ENCODE measurements at places on chromosomes 5 and 9.
A peak's percentile ranks its signal among the peaks of the same experiment; 100 is the strongest.

DNA sequence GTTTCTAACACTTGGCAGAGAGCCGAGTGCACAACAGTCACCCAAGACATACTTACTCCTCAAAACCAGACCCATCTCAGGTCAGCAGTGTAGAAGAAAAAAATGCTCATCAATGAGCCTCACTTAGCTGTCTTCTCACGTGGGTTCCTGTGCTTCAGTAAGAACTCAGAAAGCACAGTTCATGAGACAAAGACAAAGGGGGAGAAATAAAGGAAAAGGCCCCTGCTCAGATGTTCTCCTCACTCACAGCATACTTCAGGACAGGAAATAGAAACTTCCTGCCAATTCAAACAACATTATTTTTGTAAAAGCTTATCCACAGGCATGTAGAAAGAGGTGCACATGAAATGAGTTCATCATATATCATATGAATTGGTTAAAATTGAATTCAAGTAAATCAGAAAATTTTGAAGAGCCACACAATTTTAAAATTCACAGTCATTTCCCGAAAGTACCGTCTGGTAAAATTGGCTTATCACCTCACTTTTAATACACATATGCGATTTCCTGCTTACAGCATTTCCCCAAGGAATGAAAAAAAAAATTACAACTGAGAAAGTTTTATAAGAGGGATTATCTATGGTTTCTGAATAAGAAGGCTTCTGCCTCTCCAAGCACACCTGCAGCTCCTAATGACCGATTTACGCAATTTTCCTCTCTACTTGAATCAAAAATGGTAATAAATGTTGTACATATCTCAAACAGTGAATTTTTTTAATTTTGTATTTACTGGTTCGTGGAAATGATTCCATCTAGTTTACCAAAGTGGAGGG is 328.3 kb downstream of the TMEM167A start:
- H3K4me1 ChIP-seq: no peaks in the 10 kb centered on the region
- H3K36me3 ChIP-seq: no peaks in the 10 kb centered on the region
- H3K4me3 ChIP-seq: no peak overlapping the region
- no peak overlapping the region for H3K27ac ChIP-seq

DNA sequence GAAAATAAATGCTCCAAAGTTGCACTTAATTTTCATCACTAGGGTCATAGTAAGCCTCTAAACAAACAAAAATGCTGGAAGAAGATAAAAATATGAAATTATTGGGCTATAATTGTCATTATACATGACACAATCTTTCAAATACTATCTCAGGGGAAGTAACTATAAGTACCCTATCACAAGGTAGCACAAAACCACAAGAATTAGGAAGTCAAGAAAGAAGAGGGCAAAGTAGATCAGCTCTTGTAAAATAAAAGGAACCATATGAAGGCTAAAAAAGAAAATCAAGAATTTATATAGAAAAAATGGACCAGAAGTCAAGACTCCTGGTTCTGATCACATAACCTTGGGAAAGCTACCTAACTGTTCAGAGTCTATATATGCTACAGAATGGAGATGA is 48.1 kb downstream of the DIAPH1 start:
- no peak overlapping the region for H3K4me3 ChIP-seq
- peaks cover 30% of the 10 kb centered on the region for H3K36me3 ChIP-seq
- H3K4me1 ChIP-seq: no peaks in the 10 kb centered on the region
- no peaks in the 10 kb centered on the region for H3K27me3 ChIP-seq
- no peak for DNase-seq

GRCh38 chr9:132287256-132287760 is 67.5 kb downstream of the SETX start:
- no peak for DNase-seq
- no peak overlapping the region for H3K27ac ChIP-seq
- H3K36me3 ChIP-seq: peaks cover 22% of the 10 kb centered on the region
- no peaks in the 10 kb centered on the region for H3K4me1 ChIP-seq
- H3K4me3 ChIP-seq: no peak overlapping the region
- H3K27me3 ChIP-seq: no peaks in the 10 kb centered on the region

DNA sequence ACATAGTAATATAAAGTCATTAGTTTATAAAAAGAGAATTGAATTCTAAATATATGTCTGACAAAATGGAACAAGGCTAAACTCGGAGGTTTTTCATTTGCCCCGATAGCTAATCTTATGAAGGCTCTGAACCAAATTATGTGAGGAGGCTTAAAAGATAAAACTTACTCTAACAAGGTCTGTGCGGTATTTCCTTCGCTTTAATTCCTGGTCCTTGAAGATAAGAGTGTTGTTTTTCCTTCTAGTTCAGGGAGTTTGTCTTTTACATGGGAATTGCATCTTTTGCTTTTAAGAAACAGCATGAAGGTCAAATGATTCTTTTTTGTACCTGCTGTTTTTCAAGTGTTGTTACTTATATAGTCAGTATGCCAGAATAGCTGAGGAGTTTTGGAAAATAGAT is 68.2 kb downstream of the UBE2QL1 start:
- DNase-seq: no peak
- no peaks in the 10 kb centered on the region for H3K4me1 ChIP-seq
- no peak overlapping the region for H3K27ac ChIP-seq
- no peaks in the 10 kb centered on the region for H3K36me3 ChIP-seq

DNA sequence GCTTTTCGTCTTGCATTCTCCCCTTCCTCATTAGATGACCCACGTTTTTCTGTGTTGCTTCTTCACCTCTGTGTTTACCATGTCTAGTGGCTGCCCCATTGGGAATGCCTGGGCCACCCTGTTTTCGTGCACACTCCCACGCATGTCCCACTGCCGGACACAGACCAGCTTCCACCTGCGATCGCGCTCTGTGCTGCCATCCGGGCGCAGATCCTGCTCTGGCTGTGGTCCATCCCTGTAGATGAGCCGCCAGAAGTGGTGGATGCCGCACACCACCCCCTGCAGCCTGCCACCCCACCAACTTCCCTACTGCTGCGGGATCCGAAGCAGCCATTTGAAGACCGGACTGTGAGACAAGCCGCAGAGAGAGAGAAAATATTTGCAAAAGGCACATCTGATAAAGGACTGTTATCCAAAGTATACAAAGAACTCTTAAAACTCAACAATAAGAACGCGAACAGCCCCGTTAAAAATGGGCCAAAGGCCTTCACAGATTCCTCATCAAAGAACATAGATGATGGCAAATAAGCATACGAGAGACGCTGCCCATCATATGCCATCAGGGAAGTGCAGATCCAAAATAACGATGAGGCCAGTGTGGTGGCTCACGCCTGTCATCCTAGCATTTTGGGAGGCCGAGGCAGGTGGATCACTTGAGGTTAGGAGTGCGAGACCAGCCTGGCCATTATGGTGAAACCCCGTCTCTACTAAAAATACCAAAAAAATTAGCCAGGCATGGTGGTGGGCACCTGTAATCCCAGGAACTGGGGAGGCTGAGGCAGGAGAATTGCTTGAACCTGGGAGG is 163.7 kb downstream of the COL23A1 start:
- H3K27ac ChIP-seq: no peak overlapping the region
- H3K4me1 ChIP-seq: peaks cover 2% of the 10 kb centered on the region
- DNase-seq: no peak
- no peaks in the 10 kb centered on the region for H3K27me3 ChIP-seq
- no peak overlapping the region for H3K4me3 ChIP-seq

GRCh38 chr5:141787376-141787775 is 90.8 kb downstream of the PCDH1 start:
- peaks cover 7% of the 10 kb centered on the region for H3K4me1 ChIP-seq
- no peak for DNase-seq
- no peak overlapping the region for H3K4me3 ChIP-seq
- no peak overlapping the region for H3K27ac ChIP-seq

DNA sequence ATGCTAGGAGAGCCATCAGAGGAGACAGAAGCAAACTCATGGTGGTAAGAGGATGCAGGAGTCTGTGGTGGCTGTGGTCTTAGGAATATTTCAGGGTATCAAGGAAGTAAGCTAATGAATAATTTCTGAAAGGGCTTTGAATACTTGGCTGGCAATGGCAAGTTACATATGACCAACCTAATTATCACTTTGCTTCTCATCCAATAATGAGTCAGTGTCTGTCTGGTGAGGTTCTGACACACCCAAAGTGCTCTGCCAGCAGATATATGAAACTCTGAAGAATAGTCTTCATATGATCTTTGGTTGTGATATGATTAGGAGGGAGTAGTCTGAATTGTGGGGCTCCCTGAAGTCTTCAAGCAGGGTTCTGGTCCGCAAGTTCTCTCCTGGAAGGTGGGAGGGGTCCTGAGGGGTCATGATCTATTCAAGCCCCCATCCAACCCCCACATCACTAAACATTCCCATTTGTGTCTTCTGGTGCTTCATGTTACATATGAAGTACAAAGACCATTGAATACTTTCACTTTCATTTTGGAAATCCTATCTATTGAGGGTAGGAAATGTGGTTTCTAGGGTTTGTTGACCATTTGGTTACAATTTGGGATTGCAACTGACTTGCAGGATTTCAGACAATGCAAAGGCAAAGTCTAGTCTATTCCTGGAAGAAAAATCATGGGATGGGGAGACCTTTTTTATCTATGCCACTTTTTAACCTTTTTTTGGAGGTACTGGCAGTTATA is 199.9 kb upstream of the CDKN2B start:
- H3K4me1 ChIP-seq: peaks cover 46% of the 10 kb centered on the region
- H3K27ac ChIP-seq: peak overlapping the region; percentile 86
- DNase-seq: no peak
- H3K4me3 ChIP-seq: peak overlapping the region; percentile 23
- H3K36me3 ChIP-seq: no peaks in the 10 kb centered on the region

Measured in keratinocyte (primary cell).